Naive B cell (primary cell): ENCODE measurements at places on chromosomes 2 and 18. TPM values are rescaled to one million over a fixed set of nuclear protein-coding genes. Genes with fewer than 3 reads are reported as not detected.

Gene APOB
- not detected for polyA plus RNA-seq

Gene ERICH2
- not detected for polyA plus RNA-seq

Gene KCNF1
- not detected for polyA plus RNA-seq

Gene RAB1A
- 59.6 TPM for polyA plus RNA-seq

Gene ARHGAP28
- not detected for polyA plus RNA-seq

Gene FEV
- polyA plus RNA-seq, result not detected

Gene AQP12A
- not detected for polyA plus RNA-seq

Gene ST8SIA5
- polyA plus RNA-seq, result not detected

GRCh38 chr2:201964631-201965206 is 68.9 kb upstream of the FZD7 start:
- H3K36me3 ChIP-seq, result no peaks in the 10 kb centered on the region
- no peak overlapping the region for H3K27ac ChIP-seq
- peaks cover 4% of the 10 kb centered on the region for H3K4me1 ChIP-seq
- H3K27me3 ChIP-seq, result peaks cover 4% of the 10 kb centered on the region
- no peak overlapping the region for H3K4me3 ChIP-seq

GRCh38 chr2:216820709-216821108 is 39.2 kb downstream of the TNP1 start:
- DNase-seq, result no peak
- no peaks in the 10 kb centered on the region for H3K4me1 ChIP-seq
- H3K36me3 ChIP-seq, result peaks cover 4% of the 10 kb centered on the region
- no peak overlapping the region for H3K27ac ChIP-seq
- H3K4me3 ChIP-seq, result no peak overlapping the region

- H3K4me1 ChIP-seq, result no peaks in the 10 kb centered on the region
- no peak for DNase-seq
- H3K27me3 ChIP-seq, result no peaks in the 10 kb centered on the region
- no peaks in the 10 kb centered on the region for H3K36me3 ChIP-seq
Measured at GRCh38 chr2:110639972-110640371, 37.9 kb downstream of the BUB1 start.

GRCh38 chr2:39020383-39020782 is 100.5 kb downstream of the SOS1 start:
- no peaks in the 10 kb centered on the region for H3K27me3 ChIP-seq
- H3K27ac ChIP-seq, result no peak overlapping the region
- no peak for DNase-seq
- H3K36me3 ChIP-seq, result peaks cover 7% of the 10 kb centered on the region

GRCh38 chr2:131493199-131493968 is 1.2 kb upstream of the MZT2A start:
- H3K4me1 ChIP-seq, result peaks cover 39% of the 10 kb centered on the region
- DNase-seq, result no peak
- H3K4me3 ChIP-seq, result peak overlapping the region; percentile 89
- peak overlapping the region; percentile 99 for H3K27ac ChIP-seq
- no peaks in the 10 kb centered on the region for H3K27me3 ChIP-seq

DNA sequence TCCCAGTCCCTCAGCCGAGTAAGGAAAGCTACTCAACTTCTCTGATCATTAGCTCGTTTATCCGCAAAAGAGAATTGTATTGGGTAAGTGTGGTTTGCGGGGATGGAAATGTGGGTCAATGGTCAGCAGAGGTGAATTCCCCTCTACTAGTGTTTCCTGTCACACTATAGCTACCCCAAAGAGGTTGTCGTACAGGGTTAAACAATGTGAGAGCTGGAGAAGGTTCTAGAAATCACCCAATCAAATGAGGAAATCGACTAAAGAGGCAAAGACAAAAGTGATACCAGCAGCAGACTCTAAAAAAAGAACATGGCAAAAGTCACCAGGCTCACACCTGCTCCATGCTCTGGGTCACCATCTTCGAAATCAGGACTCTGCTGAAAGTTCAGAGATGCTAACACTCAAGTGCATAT is 144.7 kb upstream of the ITGA4 start:
- peak; percentile 58 for DNase-seq
- H3K4me1 ChIP-seq, result peaks cover 43% of the 10 kb centered on the region
- no peaks in the 10 kb centered on the region for H3K36me3 ChIP-seq
- no peaks in the 10 kb centered on the region for H3K27me3 ChIP-seq

- peak overlapping the region; percentile 79 for H3K4me3 ChIP-seq
- no peak for DNase-seq
- H3K36me3 ChIP-seq, result no peaks in the 10 kb centered on the region
- H3K27ac ChIP-seq, result peak overlapping the region; percentile 60
- H3K27me3 ChIP-seq, result no peaks in the 10 kb centered on the region
Measured at GRCh38 chr2:241635756-241636155, 1.2 kb downstream of the THAP4 start.

DNA sequence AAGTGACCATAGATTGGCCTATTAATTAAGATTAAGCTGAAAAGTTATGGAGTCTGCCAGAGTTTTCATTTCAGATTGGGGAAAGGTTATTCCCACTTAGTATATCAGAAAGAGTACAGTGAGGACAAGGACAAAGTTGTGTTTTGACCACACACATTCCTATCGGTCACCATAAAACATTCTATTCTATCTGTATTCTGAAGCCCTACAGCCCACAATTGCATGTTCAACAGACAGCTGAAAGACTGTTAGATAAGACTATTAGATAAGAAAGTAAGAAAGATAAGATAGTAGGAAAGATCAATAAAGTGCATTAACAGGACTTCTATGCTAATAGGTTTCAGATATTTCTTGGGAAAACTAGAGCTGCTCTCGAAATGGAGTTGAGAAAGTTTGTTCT is 26.7 kb upstream of the ACYP2 start:
- H3K36me3 ChIP-seq, result no peaks in the 10 kb centered on the region
- peaks cover 49% of the 10 kb centered on the region for H3K4me1 ChIP-seq

GRCh38 chr2:242031481-242032019 is 162.0 kb downstream of the RTP5 start:
- H3K4me3 ChIP-seq, result no peak overlapping the region
- peaks cover 24% of the 10 kb centered on the region for H3K4me1 ChIP-seq
- H3K36me3 ChIP-seq, result no peaks in the 10 kb centered on the region
- H3K27ac ChIP-seq, result no peak overlapping the region
- peak; percentile 31 for DNase-seq
- peaks cover 93% of the 10 kb centered on the region for H3K27me3 ChIP-seq

- H3K4me1 ChIP-seq, result no peaks in the 10 kb centered on the region
- no peaks in the 10 kb centered on the region for H3K27me3 ChIP-seq
- H3K36me3 ChIP-seq, result no peaks in the 10 kb centered on the region
- H3K4me3 ChIP-seq, result no peak overlapping the region
- no peak overlapping the region for H3K27ac ChIP-seq
Measured at GRCh38 chr2:50535971-50536759, 495.8 kb downstream of the NRXN1 start.

GRCh38 chr18:64330161-64330560 is 181.3 kb upstream of the LINC00305 start:
- H3K27ac ChIP-seq, result no peak overlapping the region
- H3K4me1 ChIP-seq, result no peaks in the 10 kb centered on the region
- no peak overlapping the region for H3K4me3 ChIP-seq
- H3K36me3 ChIP-seq, result no peaks in the 10 kb centered on the region
- H3K27me3 ChIP-seq, result no peaks in the 10 kb centered on the region
- DNase-seq, result no peak

DNA sequence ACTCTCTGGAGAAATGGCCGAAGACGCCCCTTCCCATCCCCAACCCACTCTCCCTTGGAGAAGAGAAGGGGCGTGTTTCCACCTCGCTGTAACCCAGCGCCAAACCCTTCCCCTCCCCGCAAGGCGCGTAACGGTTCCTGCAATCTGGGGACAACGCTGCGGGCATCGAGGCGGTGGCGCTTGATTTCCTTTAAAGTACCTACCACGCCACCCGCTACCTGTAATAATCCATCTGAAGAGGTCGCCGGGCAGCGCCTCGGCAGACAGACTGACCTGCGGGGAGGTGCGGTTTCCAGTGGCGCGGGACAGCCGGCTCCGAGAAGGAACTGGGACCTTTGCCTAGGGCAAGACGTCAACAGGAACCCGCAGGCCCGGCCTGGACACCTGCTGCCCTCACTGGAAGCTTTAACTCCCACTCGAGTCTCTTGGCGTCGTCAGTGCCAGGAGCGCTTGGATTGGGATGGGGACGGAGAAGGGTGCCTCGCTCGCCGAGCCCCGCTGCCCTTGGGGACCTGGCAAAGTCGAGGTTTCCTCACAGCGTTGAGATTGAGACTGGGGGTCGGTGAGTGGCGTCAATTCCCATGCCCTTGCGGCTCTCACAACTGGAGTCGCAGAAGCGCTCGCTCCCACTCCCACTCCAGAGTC is at the start of gene CYP1B1:
Gene CYP1B1, minus strand, starts transcription at position 645 of the 645 bp plus-strand sequence. CDS start 763 bp downstream, outside the sequence.
- DNase-seq, result no peak
- H3K27me3 ChIP-seq, result peaks cover 49% of the 10 kb centered on the region
- no peaks in the 10 kb centered on the region for H3K36me3 ChIP-seq
- peaks cover 27% of the 10 kb centered on the region for H3K4me1 ChIP-seq
